ENCODE measurements at places on chromosomes 4 and X. TPM values are rescaled to one million over a fixed set of nuclear protein-coding genes. Genes with fewer than 3 reads are reported as not detected.

Gene HSFX4
- not detected for polyA plus RNA-seq

DNA sequence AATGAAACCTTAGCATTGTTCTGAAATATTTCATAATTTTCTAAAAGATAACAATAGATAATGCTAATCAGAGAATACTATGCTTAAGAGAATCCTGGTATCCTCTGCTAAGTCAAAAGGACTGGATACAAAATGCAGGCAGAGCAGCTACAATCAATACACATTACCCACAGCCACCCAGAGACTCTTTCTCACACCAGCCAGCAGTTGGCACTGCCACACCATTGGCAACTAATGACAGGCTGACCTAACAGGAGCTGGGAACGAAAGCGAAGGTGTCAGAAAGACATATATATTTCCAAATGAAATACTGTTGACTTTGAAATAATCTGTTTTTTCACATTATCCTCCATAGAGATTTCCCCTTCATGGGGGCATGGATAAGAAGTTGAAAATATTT is 122.6 kb upstream of the PLAC1 start:
- no peak overlapping the region for H3K27ac ChIP-seq
- H3K4me3 ChIP-seq, result no peak overlapping the region
- no peaks in the 10 kb centered on the region for H3K27me3 ChIP-seq
- H3K4me1 ChIP-seq, result no peaks in the 10 kb centered on the region
- H3K36me3 ChIP-seq, result peaks cover 16% of the 10 kb centered on the region
- DNase-seq, result no peak

GRCh38 chr4:16226816-16227461 is 668 bp upstream of the TAPT1 start:
- no peaks in the 10 kb centered on the region for H3K27me3 ChIP-seq
- peaks cover 12% of the 10 kb centered on the region for H3K4me1 ChIP-seq
- peak; percentile 53 for DNase-seq
- peak overlapping the region; percentile 96 for H3K27ac ChIP-seq
- H3K4me3 ChIP-seq, result peak overlapping the region; percentile 92

Gene DMRTC1
- polyA plus RNA-seq, result not detected

Gene SOX3
- not detected for polyA plus RNA-seq

Gene MAGEA10
- not detected for polyA plus RNA-seq

Gene FSTL5
- polyA plus RNA-seq, result not detected

DNA sequence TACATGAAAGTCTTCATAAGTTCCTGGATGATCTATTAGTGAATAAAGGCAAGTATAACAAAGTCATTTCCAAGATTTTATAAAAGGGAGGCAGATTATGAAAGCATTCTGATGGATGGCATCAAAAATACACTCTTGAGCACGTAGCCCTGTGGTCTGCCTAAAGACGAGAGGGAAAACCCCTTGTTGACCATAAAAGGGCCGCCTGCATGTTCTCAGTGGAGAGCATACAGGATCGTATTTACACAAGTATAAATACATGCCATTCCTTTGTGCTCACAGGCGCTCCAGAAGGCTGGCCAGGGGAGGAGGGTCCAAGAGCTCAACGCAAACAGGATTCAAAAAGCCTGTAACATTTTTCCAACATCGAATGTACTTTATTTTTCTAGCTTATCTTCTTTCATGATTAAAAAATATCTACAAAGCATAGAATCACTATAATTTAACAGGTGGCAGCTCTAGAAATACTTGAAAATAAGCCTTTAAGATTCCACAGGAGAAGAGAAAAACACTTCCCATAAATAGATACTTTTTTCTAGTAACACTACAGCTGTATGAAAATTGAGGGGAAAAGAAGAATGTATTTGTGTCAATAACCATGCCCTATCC is 29.6 kb downstream of the PDGFC start:
- H3K4me3 ChIP-seq, result no peak overlapping the region
- peak overlapping the region; percentile 21 for H3K27ac ChIP-seq
- no peaks in the 10 kb centered on the region for H3K36me3 ChIP-seq
- H3K27me3 ChIP-seq, result no peaks in the 10 kb centered on the region

- H3K4me1 ChIP-seq, result no peaks in the 10 kb centered on the region
- H3K4me3 ChIP-seq, result no peak overlapping the region
- no peaks in the 10 kb centered on the region for H3K36me3 ChIP-seq
- H3K27me3 ChIP-seq, result no peaks in the 10 kb centered on the region
- no peak overlapping the region for H3K27ac ChIP-seq
These were observed 88.1 kb downstream of the FSTL5 start for GRCh38 chr4:162075726-162076125.

- H3K27me3 ChIP-seq, result no peaks in the 10 kb centered on the region
- no peaks in the 10 kb centered on the region for H3K36me3 ChIP-seq
- H3K4me1 ChIP-seq, result no peaks in the 10 kb centered on the region
These were observed 205.0 kb upstream of the TET2 start for GRCh38 chr4:104941661-104942062.

DNA sequence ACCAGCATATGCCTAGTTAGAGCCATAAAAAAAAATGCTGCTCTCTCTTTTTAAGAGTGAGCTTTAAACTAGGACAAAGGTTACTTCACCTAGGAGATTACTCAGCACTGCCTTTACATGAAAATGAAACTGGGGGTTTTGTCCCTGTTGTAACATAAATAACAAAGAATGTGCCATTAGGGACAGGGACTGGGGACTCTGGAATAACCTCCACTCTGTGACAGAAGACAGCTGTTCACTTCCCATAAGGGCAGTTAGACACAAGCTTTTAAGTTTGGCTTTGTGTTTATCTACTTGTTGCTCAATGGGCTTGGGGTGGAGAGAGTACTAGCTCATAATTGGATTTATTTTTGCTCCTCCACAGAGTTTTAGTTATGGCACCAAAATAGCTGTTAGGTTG is 11.9 kb downstream of the ENPEP start:
- no peak overlapping the region for H3K4me3 ChIP-seq
- no peaks in the 10 kb centered on the region for H3K27me3 ChIP-seq
- H3K4me1 ChIP-seq, result peaks cover 19% of the 10 kb centered on the region
- H3K27ac ChIP-seq, result peak overlapping the region; percentile 78
- H3K36me3 ChIP-seq, result peaks cover 5% of the 10 kb centered on the region

GRCh38 chr4:68655764-68656444 is 14.5 kb downstream of the UGT2B15 start:
- H3K4me3 ChIP-seq, result no peak overlapping the region
- peak overlapping the region; percentile 13 for H3K27ac ChIP-seq
- no peaks in the 10 kb centered on the region for H3K4me1 ChIP-seq
- peak; percentile 15 for DNase-seq

GRCh38 chr4:87819281-87819919 is 13.4 kb upstream of the MEPE start:
- H3K4me3 ChIP-seq, result no peak overlapping the region
- H3K36me3 ChIP-seq, result no peaks in the 10 kb centered on the region
- H3K27me3 ChIP-seq, result no peaks in the 10 kb centered on the region
- no peak for DNase-seq
- H3K4me1 ChIP-seq, result no peaks in the 10 kb centered on the region

DNA sequence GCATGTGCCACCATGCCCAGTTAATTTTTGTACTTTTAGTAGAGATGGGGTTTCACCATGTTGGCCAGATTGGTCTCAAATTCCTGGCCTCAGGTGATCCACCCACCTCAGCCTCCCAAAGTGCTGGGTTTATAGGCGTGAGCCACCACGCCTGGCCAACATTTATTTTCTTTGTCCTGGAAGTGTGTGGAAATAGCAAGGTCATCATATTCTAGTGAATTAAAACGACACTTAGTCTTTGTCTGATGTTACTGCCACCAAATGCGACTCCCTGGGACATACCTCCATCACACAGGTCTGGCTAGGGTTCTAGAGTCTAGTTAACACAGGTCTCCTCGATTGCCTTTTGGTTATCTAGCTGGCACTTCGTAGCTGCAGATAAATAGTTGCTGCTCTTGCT is 203.1 kb downstream of the AASDH start:
- H3K4me1 ChIP-seq, result no peaks in the 10 kb centered on the region
- no peak overlapping the region for H3K4me3 ChIP-seq
- H3K27ac ChIP-seq, result no peak overlapping the region
- DNase-seq, result no peak

Gene PPP3CA
- 23.8 TPM for polyA plus RNA-seq

Gene SSX2B
- not detected for polyA plus RNA-seq

- H3K36me3 ChIP-seq, result no peaks in the 10 kb centered on the region
- H3K4me3 ChIP-seq, result no peak overlapping the region
- no peak for DNase-seq
- H3K27me3 ChIP-seq, result no peaks in the 10 kb centered on the region
These were observed 154.6 kb upstream of the RPS6KA3 start for GRCh38 chrX:20421275-20421674.

Gene ARX
- polyA plus RNA-seq, result 0.27 TPM

DNA sequence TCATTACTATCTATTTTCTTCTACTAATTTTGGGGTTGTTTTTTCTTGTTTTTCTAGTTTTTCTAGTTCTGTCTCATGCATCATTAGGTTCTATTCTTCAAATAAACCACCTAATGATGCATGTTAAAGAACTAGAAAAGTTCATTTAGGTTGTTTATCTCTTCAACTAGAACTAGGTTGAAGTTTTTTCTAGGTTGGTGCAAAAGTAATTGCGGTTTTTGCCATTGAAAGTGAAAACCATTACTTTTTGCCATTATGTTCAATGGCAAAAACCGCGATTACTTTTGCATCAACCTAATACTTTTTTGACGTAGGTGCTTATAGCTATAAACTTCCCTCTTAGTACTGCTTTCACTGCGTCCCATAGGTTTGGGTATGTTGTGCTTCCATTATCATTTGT is 64.4 kb upstream of the SLC7A3 start:
- H3K36me3 ChIP-seq, result no peaks in the 10 kb centered on the region
- no peak overlapping the region for H3K4me3 ChIP-seq
- no peaks in the 10 kb centered on the region for H3K4me1 ChIP-seq

DNA sequence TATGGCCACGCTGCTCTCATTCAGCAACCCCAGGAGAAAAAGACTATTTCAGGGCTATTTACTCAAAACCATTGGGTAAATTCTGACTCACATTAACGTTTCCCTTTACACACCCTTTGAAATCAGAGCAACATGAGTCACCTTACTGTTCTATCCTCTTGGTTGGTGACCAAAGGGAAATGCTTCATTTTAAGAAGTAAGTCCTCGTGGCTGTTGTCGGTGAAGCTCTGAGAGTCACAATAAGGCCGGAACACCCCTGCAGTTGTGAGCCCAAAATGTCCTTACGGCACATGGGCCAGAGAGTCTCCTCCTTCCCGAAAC is 56.3 kb upstream of the SPRY1 start:
- no peaks in the 10 kb centered on the region for H3K36me3 ChIP-seq
- H3K4me3 ChIP-seq, result no peak overlapping the region
- no peak overlapping the region for H3K27ac ChIP-seq
- DNase-seq, result no peak
- H3K4me1 ChIP-seq, result peaks cover 2% of the 10 kb centered on the region
- no peaks in the 10 kb centered on the region for H3K27me3 ChIP-seq

Gene HNRNPH2
- 72.4 TPM for polyA plus RNA-seq

DNA sequence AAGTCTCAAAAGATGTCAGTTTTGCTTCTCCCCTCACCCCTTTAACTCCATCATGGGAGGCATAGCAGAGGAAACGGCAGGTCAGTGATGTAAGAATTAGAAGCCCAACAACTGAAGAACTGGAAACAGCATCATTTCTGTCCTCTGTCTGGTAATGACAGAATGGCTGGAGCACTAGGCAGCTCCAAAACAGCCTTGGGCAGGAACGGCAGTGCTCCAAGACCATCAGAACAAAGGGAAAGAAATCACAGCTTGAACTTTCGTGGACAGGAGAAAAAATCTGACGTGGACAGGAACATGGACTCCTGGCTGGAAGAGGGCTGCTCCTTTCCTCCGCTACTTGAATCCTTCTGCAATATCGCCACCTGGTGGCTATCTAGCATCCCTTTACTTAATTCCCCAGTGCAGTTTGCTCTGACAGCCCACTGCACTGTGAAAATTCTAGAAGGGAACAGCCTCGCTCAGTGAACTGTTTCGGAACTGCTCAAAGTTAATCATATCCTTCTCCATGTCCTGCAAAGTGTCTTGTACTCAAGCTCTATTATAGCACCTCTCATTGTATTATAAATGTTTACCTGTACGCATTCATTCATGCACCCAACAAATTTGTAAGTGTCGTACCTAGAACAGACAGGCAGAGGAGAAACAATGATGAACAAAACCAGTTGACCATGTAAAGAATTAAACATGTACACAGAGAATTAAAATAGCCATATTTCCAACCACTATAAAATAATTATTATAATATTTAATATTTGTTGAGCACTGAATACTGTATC is 20.4 kb downstream of the SLC25A53 start:
- peak; percentile 80 for DNase-seq
- H3K36me3 ChIP-seq, result no peaks in the 10 kb centered on the region
- no peaks in the 10 kb centered on the region for H3K4me1 ChIP-seq
- H3K27ac ChIP-seq, result peak overlapping the region; percentile 5

DNA sequence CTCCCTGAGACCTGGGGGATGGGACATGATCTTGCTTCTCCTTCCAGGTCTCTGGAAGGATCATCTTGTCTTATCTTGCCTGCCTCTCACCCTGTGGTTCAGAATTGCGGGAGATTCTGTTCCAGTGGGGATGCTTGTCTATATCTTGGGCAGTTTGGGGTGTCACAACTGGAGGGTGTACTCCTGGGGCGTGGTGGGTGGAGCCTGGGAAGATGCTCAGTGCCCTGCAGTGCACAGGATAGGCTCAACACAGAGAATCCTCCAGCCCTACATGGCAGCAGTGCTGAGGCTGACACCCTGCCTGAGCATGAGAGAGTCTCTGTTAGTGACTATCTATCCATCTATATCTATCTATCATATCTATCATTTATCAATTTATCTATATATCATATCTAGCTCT is 7.7 kb downstream of the P2RY8 start:
- no peaks in the 10 kb centered on the region for H3K27me3 ChIP-seq
- no peaks in the 10 kb centered on the region for H3K36me3 ChIP-seq
- no peak for DNase-seq
- H3K27ac ChIP-seq, result no peak overlapping the region

Gene FAM114A1
- 11.3 TPM for polyA plus RNA-seq

Gene FAM47A
- polyA plus RNA-seq, result not detected

- H3K4me3 ChIP-seq, result no peak overlapping the region
- no peaks in the 10 kb centered on the region for H3K4me1 ChIP-seq
- DNase-seq, result no peak
- H3K27me3 ChIP-seq, result no peaks in the 10 kb centered on the region
- no peak overlapping the region for H3K27ac ChIP-seq
- H3K36me3 ChIP-seq, result no peaks in the 10 kb centered on the region
These were observed 48.3 kb downstream of the FUNDC1 start for GRCh38 chrX:44494357-44494756.

GRCh38 chr4:62320612-62321011 is 1120.5 kb downstream of the ADGRL3 start:
- no peaks in the 10 kb centered on the region for H3K27me3 ChIP-seq
- H3K36me3 ChIP-seq, result no peaks in the 10 kb centered on the region
- no peak overlapping the region for H3K27ac ChIP-seq
- H3K4me3 ChIP-seq, result no peak overlapping the region
- no peak for DNase-seq

GRCh38 chr4:114677346-114677979 is 78.9 kb downstream of the UGT8 start:
- no peaks in the 10 kb centered on the region for H3K4me1 ChIP-seq
- H3K27ac ChIP-seq, result no peak overlapping the region
- no peaks in the 10 kb centered on the region for H3K36me3 ChIP-seq
- no peaks in the 10 kb centered on the region for H3K27me3 ChIP-seq

Gene RADX
- polyA plus RNA-seq, result 2.5 TPM
